ENCODE measurements at places on chromosomes 12 and 14.

DNA sequence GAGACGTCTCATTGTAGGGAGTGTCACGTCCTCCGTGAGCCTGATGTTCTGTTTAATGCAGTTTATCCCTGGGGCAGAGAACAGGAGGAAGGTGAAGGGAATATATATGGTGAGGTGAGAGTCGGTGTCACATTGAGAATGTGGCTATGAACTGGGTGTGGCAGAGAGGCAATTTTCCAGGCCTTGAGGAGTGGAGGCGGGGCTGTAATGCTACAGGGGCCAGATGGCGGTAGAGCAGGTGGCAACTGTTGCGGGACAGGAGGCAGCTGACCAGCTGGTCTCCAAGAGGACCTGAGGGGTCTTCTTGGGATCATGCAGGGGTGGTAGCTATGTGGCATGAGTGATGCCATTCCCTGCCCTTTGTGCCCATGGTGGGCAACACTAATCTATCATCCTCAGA, 59.6 kb downstream of the CACNA1C start:
- peaks cover 5% of the 10 kb centered on the region for H3K27me3 ChIP-seq
- DNase-seq, result no peak
- H3K4me1 ChIP-seq, result no peaks in the 10 kb centered on the region
- H3K27ac ChIP-seq, result no peak overlapping the region
- H3K36me3 ChIP-seq, result no peaks in the 10 kb centered on the region

DNA sequence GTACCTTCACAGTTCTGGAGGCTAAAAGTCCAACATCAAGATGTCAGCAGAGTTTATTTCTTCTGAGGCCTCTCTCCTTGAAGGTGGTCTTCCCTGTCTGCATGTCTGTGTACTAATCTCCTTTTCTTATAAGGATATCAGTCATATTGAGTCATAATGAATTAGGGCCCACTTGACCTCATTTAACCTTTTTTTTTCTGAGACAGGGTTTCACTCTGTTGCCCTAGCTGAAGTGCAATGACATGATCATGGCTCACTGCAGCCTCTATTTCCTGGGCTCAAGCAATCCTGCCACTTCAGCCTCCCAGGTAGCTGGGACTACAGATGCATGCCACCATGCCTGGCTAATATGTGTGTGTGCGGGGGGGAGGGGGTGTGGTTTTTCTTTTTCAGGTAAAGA, 41.7 kb downstream of the PPM1H start:
- H3K36me3 ChIP-seq, result no peaks in the 10 kb centered on the region
- no peak for DNase-seq
- no peaks in the 10 kb centered on the region for H3K4me1 ChIP-seq
- no peak overlapping the region for H3K27ac ChIP-seq

- H3K4me3 ChIP-seq, result no peak overlapping the region
- no peaks in the 10 kb centered on the region for H3K36me3 ChIP-seq
Measured at GRCh38 chr12:113674302-113674701, 202.6 kb upstream of the LHX5 start.

DNA sequence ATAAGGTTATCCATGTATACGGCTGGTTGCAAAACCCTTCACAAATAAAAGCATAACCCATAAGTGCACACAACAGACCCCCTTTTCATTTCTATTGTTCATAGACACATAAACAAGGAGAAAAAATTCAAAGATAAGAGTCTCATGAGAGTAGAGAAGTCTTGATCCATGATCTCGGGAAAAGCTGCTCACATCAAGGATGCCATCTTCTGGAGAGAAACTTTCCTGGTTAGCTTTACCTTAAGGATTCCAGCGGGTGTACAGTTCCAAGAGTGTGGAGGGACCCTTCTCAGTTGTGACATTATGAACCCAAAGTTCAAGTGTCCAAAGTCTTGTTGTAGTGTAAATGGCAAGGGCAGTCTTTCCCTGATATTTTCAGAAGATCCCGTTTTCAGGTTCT, 144.5 kb downstream of the LLPH start:
- H3K27me3 ChIP-seq, result no peaks in the 10 kb centered on the region
- DNase-seq, result no peak
- H3K27ac ChIP-seq, result no peak overlapping the region

DNA sequence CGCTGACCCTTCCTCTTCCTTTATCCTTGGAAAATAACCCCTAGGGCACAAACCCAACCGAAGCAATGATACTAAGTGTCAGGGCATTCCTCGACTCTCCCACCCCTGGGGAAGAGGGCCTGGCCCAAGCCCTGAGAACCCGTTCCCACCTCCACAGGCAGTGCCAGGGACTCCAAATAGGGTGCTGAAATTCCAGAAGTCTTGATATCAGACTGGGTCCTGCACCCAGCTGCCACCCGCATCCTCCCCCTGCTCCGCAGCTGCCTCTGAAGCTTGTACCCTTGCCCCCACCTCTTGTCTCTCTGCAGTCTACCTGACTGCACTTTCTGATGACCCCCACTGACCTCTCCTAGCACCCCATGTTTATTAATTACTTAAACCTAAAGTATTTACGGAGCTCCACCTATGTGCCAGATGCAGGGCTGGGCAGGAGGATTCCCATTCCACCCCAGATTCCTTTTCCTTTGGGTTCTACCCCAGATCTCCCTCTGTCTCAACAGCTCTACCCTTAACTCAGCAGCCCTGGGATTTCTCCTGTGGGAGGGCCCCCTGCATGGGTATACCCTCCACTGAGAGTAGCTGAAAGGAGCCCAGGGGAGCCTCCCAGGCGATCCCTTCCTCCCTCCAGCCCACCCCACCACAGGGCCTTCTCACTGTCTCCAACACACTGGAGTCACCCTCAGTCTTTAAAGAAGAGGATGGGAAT, 4.1 kb upstream of the KRT18 start:
- no peaks in the 10 kb centered on the region for H3K36me3 ChIP-seq
- H3K27me3 ChIP-seq, result peaks cover 24% of the 10 kb centered on the region
- no peaks in the 10 kb centered on the region for H3K4me1 ChIP-seq
- H3K4me3 ChIP-seq, result no peak overlapping the region
- DNase-seq, result no peak
- no peak overlapping the region for H3K27ac ChIP-seq

- no peaks in the 10 kb centered on the region for H3K36me3 ChIP-seq
- peaks cover 2% of the 10 kb centered on the region for H3K27me3 ChIP-seq
- H3K4me1 ChIP-seq, result peaks cover 15% of the 10 kb centered on the region
- no peak overlapping the region for H3K4me3 ChIP-seq
Measured at GRCh38 chr14:101009531-101009930, 106.0 kb upstream of the RTL1 start.

Data from stimulated activated naive B cell treated with anti-CD40 and anti-IgM and Interleukin-4, amounts not matched to agents 10 μg/mL and 1 μg/mL and 100 μg/mL, for 72 hours (primary cell).